ENCODE measurements at places on chromosomes 2 and 18.

- no peak for DNase-seq
These were observed 47.7 kb downstream of the MYO1B start for GRCh38 chr2:191292869-191293268.

DNA sequence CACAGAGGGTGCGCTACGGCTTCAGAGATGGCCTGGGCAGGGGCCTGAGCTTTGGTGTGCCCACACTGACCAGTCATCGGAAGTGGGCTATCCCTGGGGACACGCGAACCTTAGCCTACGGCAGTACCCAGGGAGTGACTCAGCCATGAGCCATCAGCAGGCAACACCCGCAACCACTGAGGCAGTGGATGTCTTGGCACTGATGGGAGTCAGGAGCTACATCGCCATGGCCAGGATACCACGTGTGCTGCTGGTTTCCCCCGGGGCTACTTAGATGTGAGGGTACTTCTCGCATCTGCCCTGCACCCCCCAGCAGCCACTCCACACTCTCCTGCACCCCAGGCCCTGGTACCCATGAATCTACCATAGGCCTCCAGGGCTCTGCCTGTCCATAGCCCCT, 12.8 kb upstream of the HPCAL1 start:
- no peak for DNase-seq

GRCh38 chr18:62017618-62018017, 124.8 kb upstream of the RNF152 start:
- DNase-seq, result no peak

- DNase-seq, result no peak
These were observed 58.1 kb downstream of the SKA1 start for GRCh38 chr18:50432915-50433314.

DNA sequence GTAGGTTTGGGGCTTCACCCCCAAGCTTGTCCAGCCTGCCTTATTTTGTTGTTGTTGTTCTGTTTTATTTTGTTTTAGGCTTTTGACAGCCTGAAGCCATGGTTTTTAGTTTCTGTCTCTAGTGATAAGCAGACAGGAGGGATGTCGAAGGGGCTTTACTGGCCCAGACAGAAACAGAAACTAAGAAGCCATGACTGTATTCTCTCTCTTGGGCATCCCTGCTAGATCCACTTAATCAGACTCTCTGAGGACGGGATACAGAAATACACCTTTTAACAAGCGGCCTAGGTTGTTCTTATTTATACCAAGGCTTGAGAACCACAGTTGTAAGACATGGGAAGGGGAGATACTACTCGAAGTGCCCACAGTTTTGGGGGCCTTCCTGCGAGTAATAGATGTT, 330.9 kb downstream of the SLC8A1 start:
- DNase-seq, result no peak

GRCh38 chr2:206805887-206806607, 40.6 kb downstream of the FASTKD2 start:
- no peak for DNase-seq

- no peak for DNase-seq
These were observed 93.8 kb downstream of the ARL4C start for GRCh38 chr2:234403074-234403473.

DNA sequence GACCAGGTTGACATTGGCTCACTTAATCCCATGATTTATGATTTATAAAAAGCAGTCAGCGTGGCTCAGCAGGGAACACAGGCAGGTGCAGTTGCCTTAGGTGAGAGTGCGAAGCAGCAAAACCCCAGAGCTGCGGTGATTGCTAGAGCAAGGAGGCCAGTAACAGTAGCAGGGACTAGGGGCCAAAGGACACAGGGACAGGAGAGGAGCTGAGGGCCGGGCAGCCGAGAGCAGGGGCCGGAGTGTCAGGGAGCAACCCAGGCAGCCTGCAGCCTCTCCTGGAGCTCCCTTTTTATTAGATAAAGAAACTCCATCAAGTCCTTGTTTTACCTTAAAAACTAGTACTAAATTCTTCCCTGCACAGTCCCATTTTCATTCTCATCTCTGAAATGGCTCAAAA, 4.3 kb downstream of the MC2R start:
- DNase-seq, result no peak

DNA sequence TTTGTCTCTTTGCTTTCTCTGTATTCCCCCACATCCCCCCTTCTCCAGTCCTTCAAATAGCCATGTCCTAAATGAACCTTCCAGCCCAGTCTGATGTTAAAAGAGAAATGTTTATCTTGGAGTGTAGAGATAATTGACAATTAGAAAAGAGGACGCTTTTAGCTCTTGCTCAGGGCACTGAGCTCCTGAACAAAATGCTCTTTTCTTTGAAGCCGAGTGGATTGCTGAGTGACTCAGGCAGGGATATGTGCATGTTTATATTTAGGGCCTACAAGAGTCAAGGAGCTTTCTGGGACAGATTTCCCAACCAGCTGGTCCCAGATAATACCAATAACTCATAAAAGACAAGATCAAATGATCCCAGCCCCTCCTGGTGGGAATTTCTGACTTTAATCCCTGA, 88.0 kb upstream of the SETBP1 start:
- DNase-seq, result no peak

- no peak for DNase-seq
These were observed 312.3 kb upstream of the PKDCC start for GRCh38 chr2:41735476-41735875.

DNA sequence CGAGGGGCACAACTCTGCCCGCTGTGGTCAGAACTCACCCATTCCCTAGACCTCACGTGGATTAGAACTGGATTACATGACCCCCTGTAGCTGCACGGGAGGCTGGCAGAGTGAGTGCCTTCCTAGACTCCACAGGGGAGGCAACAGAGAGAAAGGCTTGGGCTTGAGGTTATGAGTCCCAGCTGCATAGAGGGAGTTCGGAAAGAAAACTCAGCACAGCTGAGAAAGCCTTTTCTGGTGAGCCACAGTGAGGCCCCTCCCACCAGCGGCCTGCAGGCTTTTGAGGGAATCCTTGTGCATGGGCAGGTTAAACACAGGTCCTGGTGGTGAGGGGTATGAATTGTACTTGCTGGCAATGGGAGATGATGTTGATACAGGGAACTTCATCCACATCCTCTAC, 217.3 kb downstream of the FHOD3 start:
- DNase-seq, result no peak

Measured in CD4-positive, alpha-beta T cell treated with Interleukin-6 at 100 ng/mL for 8 hours (primary cell).